ENCODE measurements at places on chromosomes 11 and 22.
A peak's percentile ranks its signal among the peaks of the same experiment; 100 is the strongest.

- DNase-seq: no peak
These were observed 668.7 kb downstream of the BRD1 start for GRCh38 chr22:49158741-49159564.

GRCh38 chr22:31683181-31684105 is 21.4 kb upstream of the PISD start:
- DNase-seq: no peak

DNA sequence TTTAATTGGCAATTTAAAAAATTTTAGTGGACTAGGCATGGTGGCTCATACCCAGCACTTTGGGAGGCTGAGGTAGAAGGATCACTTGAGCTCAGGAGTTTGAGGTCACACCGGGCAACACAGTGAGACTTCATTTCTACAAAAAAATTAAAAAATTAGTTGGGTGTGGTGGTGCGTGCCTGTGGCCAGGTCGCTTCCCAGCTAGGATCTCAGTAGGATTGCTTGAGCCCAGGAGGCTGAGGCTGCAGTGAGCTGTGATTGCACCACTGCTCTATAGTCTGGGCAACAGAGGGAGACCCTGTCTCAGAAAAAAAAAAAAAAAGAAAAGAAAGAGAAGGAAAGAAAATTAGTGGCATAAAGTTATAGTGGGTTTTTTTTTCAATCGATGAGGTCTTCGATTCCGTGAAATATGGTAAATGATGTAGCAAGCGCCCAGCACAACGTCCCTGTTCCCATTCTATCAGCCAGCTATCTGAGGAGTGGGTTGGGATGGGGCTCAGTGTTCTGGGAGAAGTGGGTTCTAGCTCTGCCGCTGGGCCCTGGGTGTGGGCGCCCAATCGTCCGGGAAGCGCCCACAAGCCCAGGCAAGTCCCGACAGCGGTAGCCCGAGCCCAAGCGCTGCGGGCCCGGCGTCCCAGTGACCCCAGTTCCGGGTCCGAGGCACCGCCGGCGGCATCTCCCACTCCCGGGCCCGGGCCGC is 1.4 kb downstream of the FOSL1 start:
- DNase-seq: no peak

GRCh38 chr11:107202241-107202640 is 184.0 kb upstream of the GUCY1A2 start:
- no peak for DNase-seq

GRCh38 chr22:36331912-36332622 is 55.7 kb downstream of the MYH9 start:
- no peak for DNase-seq

DNA sequence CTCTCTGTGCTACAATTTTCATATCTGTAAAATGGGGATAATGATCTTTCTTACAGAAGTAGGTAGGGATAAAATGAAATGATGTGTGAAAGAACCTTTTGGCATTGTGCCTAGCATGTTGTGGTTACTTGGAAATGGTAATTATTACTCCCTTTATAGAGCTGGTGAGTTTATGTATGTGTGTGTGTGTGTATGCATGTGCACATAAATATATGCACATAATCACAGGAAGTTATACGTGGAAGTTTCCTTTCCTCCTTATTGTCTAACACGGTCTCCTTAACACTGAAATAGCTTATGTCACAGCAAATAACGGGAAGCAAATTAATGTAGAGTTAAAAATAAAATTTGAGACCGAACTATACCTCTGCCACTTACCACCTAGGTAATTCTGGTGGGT is 163.7 kb upstream of the ZBED5 start:
- no peak for DNase-seq

- DNase-seq: peak; percentile 49
These were observed 740 bp downstream of the FADS1 start for GRCh38 chr11:61815790-61816735.

- no peak for DNase-seq
These were observed 46.8 kb downstream of the BTG4 start for GRCh38 chr11:111465400-111465799.

GRCh38 chr22:20243537-20244249 is 24.4 kb downstream of the RTN4R start:
- DNase-seq: no peak

DNA sequence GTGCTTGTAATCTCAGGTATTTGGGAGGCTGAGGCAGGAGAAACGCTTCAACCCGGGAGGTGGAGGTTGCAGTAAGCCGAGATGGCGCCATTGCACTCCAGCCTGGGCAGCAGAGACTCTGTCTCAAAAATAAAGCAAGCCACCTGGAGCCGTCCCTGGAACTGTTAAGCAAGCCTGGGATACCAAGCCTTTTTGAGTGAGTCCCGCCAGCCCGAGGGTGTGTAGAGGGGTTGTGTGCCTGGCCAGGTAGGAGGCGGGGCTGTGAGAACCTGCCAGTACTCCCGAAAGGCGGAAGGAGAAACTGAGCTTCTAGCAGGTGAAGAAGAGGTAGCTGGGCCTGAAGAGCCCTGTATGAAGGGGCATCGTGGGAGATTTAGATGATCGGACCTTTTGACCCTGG is 52.4 kb downstream of the TRIOBP start:
- DNase-seq: no peak

DNA sequence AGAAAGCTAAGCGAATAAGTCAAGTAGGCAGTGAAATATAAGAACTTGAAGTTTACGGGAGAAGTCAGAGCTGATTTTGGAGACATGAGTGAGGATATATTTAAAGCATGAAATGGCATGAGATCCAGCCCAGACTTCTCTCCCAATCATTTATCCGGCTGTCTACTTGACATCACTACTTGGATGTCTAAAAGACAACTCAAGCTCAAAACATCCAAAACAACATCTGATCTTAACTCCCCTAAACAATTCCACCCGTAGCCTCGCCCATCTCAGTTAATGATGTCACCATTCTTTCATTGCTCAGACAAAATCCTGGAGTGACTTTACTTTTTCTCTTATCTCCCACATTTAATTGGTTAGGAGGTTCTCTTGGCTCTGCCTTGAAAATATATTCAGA is 44.5 kb downstream of the WEE1 start:
- no peak for DNase-seq

- DNase-seq: no peak
These were observed 108.2 kb downstream of the CYP2R1 start for GRCh38 chr11:14783788-14784187.

DNA sequence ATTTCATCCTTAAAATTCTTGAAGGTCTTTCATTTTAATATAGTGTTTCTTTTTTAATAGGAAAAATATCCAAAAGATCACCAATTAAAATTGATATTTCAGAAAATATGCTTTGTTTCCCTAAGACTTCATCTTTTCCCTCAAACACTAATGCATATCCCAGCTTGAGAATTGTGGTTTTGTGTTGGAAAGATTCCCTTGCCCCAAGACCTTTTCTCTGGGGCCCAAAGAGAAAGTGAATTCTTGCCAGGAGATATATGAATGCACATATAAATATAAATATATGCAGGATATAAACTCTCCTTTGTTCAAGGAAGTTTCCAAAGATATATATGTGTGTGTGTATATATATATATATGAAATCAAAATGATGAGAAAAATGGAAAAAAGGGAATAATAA is 241.2 kb downstream of the FAM76B start:
- no peak for DNase-seq

- no peak for DNase-seq
These were observed 2.2 kb downstream of the APOA1 start for GRCh38 chr11:116835042-116835772.

GRCh38 chr11:75365711-75366181 is 14.3 kb upstream of the ARRB1 start:
- no peak for DNase-seq

GRCh38 chr11:3081386-3081751 is 24.1 kb upstream of the CARS1 start:
- no peak for DNase-seq

GRCh38 chr11:95098826-95099225 is 9.2 kb downstream of the ENDOD1 start:
- no peak for DNase-seq

GRCh38 chr11:109298865-109299264 is 123.1 kb upstream of the C11orf87 start:
- DNase-seq: no peak

GRCh38 chr11:12274056-12274455 is 103.3 kb upstream of the PARVA start:
- no peak for DNase-seq

- DNase-seq: no peak
These were observed 62.0 kb downstream of the NCAM1 start for GRCh38 chr11:113023228-113023627.

- no peak for DNase-seq
These were observed 7.6 kb upstream of the MAPK11 start for GRCh38 chr22:50277761-50278160.

DNA sequence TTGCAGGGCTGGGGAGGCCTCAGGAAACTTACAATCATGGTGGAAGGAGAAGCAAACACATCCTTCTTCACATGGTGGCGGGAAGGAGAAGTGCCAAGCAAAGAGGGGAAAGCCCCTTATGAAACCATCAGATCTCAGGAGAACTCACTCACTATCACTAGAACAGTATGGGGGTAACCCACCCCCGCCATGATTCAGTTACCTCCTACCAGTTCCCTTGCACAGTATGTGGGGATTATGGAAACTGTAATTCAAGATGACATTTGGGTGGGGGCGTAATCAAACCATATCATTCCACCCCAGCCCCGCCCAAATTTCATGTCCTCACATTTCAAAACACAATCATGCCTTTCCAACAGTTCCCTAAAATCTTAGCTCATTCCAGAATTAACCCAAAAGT is 16.2 kb downstream of the IMMP1L start:
- no peak for DNase-seq

DNA sequence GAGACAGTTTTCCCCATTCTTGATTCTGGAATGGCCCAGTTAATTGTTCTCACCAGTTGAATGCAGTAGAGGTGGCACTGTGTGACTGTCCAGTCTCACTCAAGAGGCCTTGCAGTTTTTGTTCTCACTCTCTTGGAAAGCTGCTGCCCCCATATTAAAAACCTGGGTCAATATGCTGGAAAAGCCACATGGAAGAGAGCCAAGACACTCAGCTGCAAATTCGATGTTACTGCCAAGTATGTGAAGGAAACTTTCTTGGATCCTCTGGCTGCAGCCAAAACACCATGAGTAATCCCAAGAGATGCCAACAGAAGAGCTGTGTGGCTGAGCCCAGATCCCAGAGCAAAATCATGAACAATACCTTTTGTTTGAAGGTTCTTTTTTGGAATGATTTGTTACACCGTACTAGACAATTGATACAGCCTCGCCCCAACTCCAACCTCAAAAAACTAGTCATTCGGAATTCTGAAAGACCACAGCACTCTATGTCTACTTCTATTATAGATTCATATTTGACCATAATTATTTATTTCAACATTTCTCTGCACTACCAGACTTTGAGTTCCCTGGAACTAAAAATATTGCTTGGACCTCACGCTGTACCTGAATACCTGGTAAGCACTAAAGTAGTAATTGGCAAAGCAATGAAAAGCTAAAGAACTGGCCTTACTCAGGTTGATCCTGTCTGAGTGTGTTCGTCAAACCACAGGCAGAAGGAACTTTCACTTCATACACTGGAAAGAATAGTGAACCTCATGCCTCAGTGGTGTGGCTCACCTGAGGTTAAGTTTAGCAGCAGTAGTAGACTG is 378.8 kb downstream of the ETS1 start:
- DNase-seq: no peak

GRCh38 chr11:111954154-111954553 is 17.0 kb downstream of the DIXDC1 start:
- no peak for DNase-seq

- DNase-seq: no peak
These were observed 59.9 kb downstream of the GRIK4 start for GRCh38 chr11:120571476-120571875.

GRCh38 chr11:79963856-79964645 is 523.2 kb upstream of the TENM4 start:
- no peak for DNase-seq

- no peak for DNase-seq
These were observed 38.6 kb downstream of the PACSIN2 start for GRCh38 chr22:42976217-42976933.

DNA sequence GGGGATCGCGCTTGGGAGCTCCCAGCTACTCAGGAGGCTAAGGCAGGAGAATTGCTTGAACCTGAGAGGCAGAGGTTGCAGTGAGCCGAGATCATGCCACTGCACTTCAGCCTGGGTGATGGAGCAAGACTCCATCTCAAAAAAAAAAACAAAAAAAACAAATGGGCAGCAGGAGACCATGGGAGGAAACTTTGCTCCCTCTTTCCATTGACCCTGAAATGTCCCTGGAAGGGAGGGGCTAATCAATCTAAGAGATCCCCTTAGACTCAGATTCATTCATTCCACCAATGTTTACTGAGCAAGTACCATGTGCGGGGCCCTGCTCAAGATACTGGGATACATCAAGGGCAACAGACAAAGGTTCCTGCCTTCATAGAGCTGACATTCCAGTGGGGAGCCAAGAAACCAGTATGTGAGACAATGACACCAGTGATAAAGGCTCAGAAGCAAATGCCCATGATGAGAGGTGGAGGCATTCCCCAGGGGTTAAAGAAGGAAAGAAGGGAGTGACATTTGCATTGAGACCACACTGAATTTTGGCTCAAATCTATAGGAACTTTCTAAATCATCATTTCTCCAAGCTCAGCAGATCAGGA is 37.7 kb upstream of the TFIP11 start:
- DNase-seq: no peak

DNA sequence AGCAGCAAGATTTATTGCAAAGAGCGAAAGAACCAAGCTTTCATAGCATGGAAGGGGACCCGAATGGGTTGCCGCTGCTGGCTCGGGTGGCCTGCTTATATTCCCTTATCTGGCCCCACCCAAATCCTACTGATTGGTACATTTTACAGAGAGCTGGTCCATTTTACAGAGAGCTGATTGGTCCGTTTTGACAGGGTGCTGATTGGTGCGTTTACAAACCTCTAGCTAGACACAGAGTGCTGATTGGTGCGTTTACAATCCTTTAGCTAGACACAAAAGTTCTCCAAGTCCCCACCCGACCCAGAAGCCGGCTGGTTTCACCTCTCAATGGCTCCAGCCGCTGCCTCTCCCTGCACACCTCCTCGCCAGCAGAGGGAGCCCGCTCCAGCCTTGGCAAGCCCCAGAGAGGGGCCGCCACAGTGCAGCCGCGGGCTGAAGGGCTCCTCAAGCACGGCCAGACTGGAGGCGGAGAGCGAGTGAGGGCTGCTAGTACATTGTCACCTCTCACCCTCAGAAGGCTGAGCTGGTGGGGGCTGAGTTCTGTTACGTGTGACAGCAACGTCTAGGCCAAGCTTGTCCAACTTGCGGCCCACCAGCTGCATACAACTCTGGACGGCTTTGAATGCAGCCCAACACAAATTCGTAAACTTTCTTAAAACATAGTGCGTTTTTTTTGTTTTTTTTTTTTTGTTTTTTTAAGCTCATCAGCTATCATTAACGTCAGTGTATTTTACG is 8.7 kb downstream of the PTH start:
- peak; percentile 42 for DNase-seq

GRCh38 chr11:16792426-16792825 is 54.0 kb downstream of the C11orf58 start:
- DNase-seq: no peak

GRCh38 chr11:117300773-117301172 is 9.6 kb downstream of the BACE1-AS start:
- no peak for DNase-seq

- no peak for DNase-seq
These were observed 61.2 kb upstream of the BLID start for GRCh38 chr11:122177238-122177637.

GRCh38 chr11:30495437-30495836 is 90.7 kb downstream of the MPPED2 start:
- DNase-seq: no peak

- no peak for DNase-seq
These were observed 358.3 kb upstream of the CTSC start for GRCh38 chr11:88695689-88696414.

Measured in stimulated activated CD8-positive, alpha-beta memory T cell treated with anti-CD3 and anti-CD28 coated beads, Interleukin-4, amount 100 ng/mL, for 4 hours (primary cell).